ENCODE measurements at places on chromosomes 2 and 18. TPM values are rescaled to one million over a fixed set of nuclear protein-coding genes. Genes with fewer than 3 reads are reported as not detected.

CRYBA2 gene
- 1.3 TPM for total RNA-seq

ABCG5 gene
- not detected for total RNA-seq

PCARE gene
- total RNA-seq, result not detected

PER2 gene
- 7.5 TPM for total RNA-seq

Data from A673 (cell line).